ENCODE measurements at places on chromosomes 16 and 17. TPM values are rescaled to one million over a fixed set of nuclear protein-coding genes. Genes with fewer than 3 reads are reported as not detected.

GRCh38 chr17:41722231-41722630 is 10.1 kb downstream of the GAST start:
- DNase-seq, result no peak

- no peak for DNase-seq
Measured at GRCh38 chr17:49574945-49575678, 559 bp upstream of the NXPH3 start.

GRCh38 chr17:38575781-38576180 is 30.0 kb downstream of the SRCIN1 start:
- no peak for DNase-seq

- no peak for DNase-seq
Measured at GRCh38 chr17:9209347-9209746, 188.0 kb downstream of the NTN1 start.

- no peak for DNase-seq
Measured at GRCh38 chr16:64089697-64090096, 1032.2 kb downstream of the CDH11 start.

GRCh38 chr17:47760409-47761140 is 27.5 kb downstream of the TBX21 start:
- DNase-seq, result peak; percentile 56

- no peak for DNase-seq
Measured at GRCh38 chr17:17098551-17099179, 56.4 kb downstream of the MPRIP start.

DNA sequence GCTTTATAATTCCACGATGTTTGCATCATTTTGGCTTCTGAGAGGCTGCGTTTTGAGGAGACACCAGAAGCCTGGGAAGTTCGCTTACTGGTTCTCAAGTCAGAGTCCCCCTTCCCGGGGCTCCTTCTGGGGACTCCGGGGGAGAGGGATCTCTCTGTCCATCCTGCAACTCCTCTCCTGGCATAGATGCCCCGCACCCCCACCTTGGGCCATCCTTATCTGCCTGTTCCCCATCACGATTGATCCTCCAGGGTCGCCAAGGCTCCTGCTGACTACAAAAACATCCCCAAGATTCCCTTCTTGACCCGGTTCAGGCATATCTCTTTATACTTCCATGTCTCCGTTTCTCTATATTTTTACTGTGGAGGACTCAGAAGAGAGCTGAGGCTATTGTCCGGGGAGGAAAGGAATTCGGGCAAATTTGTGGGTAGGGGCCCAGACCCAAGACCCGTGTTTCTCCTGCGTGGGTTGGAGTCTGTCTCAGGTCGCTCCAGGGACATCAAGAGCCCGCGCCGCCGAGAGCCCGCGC is 18.4 kb upstream of the HOXB13 start:
- DNase-seq, result no peak

GRCh38 chr17:57925361-57925990 is 29.7 kb downstream of the CUEDC1 start:
- DNase-seq, result no peak

DNA sequence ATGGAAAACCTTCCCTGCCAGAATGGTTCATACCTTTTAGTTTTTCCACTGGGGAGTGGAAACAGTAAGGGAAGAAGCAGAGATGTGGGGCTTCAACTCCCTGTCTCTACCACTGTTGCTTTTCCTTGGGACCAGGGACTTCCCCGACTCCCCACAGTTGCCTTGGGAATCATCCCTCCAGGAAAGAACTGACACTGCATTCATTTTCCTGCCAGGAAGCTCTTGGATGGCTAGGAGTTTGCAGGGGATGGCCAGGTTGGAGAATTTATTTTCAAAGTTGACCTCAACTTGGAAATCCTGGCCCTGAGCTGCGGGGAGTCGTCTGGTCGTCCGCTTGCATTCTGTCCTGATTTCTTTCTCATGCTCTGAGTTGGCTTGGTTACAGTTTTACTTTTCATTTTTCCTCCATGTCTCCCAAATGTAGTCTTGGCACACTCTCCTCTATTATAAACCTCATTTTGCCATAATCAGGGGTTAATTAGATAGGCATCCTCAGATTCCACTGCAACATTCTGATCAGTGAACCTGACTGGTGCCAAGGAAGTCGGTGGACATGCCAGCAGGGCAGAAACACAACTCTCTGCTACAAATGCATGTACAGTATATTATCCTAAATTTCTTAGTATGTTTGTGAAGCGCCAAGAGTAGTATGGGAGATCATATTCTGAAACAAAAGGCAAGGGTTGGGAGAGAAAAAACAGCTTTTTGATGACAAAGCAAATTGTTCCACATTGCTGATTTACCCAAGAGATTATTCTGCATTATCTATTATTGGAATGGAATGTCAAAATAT is 220.5 kb upstream of the XYLT1 start:
- no peak for DNase-seq

DNA sequence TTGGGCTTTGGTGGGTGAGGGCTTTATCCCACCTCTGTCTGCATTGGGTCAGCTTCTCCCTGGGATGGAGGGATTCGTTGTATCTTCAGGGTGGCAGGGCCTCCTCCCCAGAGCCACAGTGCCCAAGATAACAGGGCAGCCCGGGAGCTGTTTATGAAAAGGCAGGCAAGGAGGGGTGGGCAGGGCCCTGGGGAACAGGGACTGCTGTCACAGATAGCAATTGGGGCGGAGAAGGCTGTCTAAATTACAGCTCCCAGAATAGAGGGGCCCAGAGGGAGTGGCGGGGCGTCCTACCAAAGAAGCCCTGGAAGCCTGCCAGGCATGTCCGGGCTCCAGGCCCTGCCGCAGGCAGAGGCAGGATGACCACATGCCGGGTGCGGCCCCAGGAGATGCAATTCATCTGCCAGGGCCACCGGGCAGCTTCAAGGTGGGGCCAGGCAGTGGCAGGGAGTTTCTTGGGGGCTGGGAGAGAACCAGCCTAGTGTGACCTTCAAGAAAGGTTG is 18.8 kb upstream of the PHOSPHO1 start:
- DNase-seq, result no peak

DNA sequence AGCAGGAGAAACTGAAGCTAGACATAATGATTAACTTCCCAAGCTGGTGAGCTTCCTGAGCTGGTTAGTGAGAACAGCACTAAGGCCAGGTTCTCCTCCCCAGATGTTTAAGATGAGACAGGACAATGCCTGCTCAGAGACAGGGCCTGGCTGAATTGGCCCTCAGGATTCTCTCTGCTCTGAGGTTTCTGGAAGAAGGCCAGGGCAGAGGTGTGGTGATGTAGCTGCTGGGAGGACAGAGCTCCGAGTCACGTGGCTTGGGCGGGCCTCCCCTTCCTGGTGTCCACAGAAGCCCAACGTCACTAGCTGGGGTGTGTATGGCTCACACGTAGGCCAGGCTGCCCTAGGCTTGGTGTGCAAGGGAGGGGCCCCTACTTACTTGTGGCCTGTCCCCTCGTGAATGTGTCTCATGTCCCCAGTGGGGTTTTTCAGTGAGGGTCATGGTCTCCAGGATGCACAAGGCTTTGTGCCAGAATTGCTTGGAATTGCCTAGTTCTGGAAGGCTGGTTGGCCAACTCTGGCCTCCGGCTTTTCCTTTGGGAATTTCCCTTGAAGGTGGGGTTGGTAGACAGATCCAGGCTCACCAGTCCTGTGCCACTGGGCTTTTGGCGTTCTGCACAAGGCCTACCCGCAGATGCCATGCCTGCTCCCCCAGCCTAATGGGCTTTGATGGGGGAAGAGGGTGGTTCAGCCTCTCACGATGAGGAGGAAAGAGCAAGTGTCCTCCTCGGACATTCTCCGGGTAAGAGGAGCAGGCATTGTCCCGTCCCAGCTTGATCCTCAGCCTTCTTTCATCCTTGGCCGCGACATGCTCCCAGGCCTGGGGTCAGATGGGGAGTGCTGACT is 3.4 kb downstream of the NOD2 start:
- no peak for DNase-seq

GRCh38 chr17:49016775-49017463 is 19.7 kb downstream of the IGF2BP1 start:
- DNase-seq, result peak; percentile 96

- no peak for DNase-seq
Measured at GRCh38 chr16:87146676-87147075, 170.5 kb downstream of the C16orf95 start.

GRCh38 chr16:11610121-11610505 is 23.4 kb upstream of the LITAF start:
- no peak for DNase-seq

DNA sequence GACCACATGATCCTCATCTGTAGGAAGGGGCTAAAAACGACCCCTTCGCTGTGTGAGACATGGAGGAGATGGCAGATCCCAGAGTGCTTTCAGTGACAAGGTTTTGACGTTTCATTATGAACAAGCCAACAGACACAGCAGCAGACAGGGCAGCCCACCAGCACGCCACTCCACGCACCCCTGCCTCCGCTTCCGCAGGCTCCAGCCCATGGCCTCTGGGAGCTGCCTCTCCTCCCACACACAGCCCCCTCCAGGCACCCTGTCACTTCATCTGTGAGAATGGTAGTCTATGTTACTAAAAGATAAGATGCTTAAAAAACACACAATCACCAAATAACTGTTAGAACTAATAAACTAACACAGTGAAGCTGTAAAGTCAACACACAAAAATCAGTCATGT is 12.3 kb upstream of the ADCY7 start:
- DNase-seq, result peak; percentile 73

DNA sequence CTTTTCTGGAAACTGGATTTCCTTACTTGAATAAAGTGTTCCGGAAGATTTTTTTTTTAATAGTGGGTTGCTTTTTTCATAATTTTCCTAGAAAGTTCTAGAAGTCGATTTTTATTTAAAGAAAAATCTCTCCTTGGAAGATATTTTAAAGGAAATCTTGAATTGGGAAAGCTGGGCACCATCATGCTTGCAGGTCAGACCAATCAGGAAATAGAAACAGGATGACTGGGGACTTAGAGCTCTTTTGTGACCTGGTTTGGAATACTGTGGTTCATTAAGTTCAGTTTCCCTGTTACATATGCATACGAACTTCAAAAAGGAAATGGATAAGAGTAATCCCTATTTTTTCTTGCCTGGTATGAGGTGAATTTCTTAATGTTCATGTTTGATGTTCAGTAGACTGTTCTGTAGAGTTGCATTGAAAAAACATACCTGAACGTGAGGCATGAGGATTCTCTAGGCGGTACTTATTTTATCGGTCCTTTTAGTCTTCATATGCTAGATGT is 1.2 kb downstream of the NFATC3 start:
- DNase-seq, result no peak

DNA sequence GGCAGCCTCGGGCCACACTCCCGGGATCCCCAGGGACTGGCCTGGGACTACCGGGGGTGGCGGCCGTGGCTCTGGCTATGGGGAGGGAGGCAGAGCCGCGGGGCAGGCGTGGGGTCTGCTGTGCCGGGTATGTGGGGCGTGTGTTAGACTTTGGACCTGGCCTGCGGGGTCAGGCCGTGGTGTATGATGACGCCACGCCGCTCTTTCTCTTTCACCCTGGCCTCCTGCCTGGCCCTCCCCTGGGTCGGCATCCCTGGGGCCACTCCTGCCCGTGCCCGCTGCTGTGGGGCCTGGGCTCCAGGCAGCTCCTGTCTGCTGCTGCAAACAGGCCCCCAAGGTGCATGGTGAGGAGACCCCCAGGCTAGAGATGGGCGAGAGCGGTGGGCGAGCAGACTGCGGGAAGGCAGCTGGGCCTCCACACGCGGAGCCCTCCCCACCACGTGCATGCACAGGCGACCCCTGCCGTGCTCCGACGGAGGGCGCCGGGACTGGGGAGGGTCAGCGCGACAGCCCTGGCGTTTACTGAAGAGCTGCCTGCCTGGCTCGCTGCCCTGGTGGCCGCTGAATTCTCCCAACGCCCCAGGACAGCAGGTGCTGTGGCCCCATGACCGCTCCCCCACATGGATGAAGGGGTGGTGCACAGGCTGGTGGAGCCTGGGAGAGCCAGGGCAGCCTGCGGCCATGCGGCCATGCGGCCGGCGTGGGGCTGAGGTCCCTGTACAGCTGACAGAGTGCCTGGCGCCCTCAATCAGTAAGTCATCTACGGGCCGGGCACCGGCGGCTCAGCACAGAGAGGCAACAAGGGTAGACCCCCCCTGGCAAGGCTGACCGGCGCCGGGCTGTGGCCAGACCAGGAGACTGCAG is 16.0 kb downstream of the CAPN15 start:
- DNase-seq, result no peak

- no peak for DNase-seq
Measured at GRCh38 chr16:54286366-54287130, at the start of gene IRX3. Gene IRX3, minus strand, starts transcription at chr16:54286787. Its CDS starts 737 bp downstream, at chr16:54286050.

GRCh38 chr16:57061084-57061905 is 31.1 kb upstream of the CPNE2 start:
- DNase-seq, result no peak

- DNase-seq, result no peak
Measured at GRCh38 chr17:41396996-41397660, at the start of gene KRT31. Gene KRT31, minus strand, starts transcription at chr17:41397608. Its CDS starts 69 bp downstream, at chr17:41397539.

GRCh38 chr17:27323538-27324215 is 29.8 kb downstream of the WSB1 start:
- peak; percentile 83 for DNase-seq

DNA sequence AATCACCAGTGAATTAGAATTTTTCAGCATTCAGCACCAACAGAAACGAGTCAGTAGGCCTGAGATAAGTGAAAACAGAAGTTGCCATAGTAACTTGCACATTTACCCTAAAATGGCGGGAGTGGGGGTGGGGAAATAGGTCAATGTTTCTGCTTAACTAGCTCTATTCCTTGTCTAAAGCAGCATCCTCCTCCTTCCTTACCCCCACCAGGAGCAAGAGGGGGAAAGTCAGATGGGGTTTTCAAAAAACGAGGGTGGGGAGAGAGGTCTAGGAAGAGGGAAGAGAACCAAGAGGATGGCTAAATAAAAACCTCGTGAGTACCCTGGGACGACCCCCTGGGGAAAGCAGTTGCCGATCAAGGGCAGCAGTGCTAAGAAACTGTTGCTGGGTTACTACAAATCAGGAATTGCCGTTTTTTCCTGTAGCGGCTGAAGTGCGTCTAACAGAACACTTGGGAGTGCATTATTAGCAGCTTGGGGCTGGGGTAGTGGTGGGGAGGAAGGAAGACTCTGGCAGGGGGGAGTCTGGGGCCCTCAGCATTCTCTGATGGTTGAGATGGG is 34.4 kb upstream of the MNT start:
- DNase-seq, result no peak

GRCh38 chr17:55116440-55116914 is 147.9 kb downstream of the STXBP4 start:
- DNase-seq, result no peak

DNA sequence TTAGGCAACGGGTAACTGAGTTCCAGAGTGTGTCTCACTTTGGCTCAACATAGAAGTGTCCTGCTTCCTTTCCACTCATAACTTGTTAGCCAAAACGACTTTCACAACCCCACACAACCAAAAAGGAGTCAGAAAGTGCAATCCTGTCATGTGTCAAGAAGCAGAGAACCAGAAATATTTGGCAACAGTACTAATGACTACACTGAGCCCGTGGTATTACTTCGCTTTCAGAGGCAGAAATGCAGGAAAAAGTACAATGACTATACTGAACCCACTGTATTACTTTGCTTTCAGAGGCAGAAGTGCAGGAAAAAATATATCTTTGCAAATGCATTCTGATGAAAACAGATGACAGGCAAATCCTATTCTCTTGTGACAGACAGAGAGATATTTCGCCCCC is 484.6 kb downstream of the KIF2B start:
- no peak for DNase-seq

Gene APOH
- not detected for total RNA-seq

Gene C17orf67
- total RNA-seq, result 2.4 TPM

Gene COPZ2
- 49.4 TPM for total RNA-seq

Gene SEPTIN1
- total RNA-seq, result 1.5 TPM

Gene KRTAP4-3
- total RNA-seq, result not detected

Gene TM4SF5
- not detected for total RNA-seq

Gene KIF2B
- total RNA-seq, result not detected

Gene UTS2R
- not detected for total RNA-seq

Gene TBC1D28
- total RNA-seq, result not detected

Gene NECAB2
- total RNA-seq, result 0.21 TPM

Gene ACE
- 0.91 TPM for total RNA-seq

Gene SULT1A3
- 16.3 TPM for total RNA-seq

Gene PYY
- total RNA-seq, result not detected

Gene AOC3
- 1.1 TPM for total RNA-seq
